ENCODE measurements at places on chromosomes 2 and 18. TPM values are rescaled to one million over a fixed set of nuclear protein-coding genes. Genes with fewer than 3 reads are reported as not detected.

The AGXT gene
- total RNA-seq: not detected

The FOXD4L1 gene
- total RNA-seq: under 0.01 TPM

The FSIP2 gene
- total RNA-seq: under 0.01 TPM

The DSEL gene
- 157 TPM for total RNA-seq

The CNDP1 gene
- total RNA-seq: not detected

The RNF103 gene
- 28.2 TPM for total RNA-seq

The MAP2 gene
- 2.2 TPM for total RNA-seq

The CFAP53 gene
- total RNA-seq: 0.36 TPM

The POU3F3 gene
- total RNA-seq: under 0.01 TPM

The SLC23A3 gene
- total RNA-seq: 1.4 TPM

The DSG2 gene
- 21.2 TPM for total RNA-seq

The C2orf80 gene
- not detected for total RNA-seq

The GATA6 gene
- 10.9 TPM for total RNA-seq

The MAIP1 gene
- total RNA-seq: 26.8 TPM

The QPCT gene
- total RNA-seq: 25.7 TPM
